Hypothalamus (tissue), 51 donors: ENCODE measurements at places on chromosomes 12 and 14.

- no peak for DNase-seq
Observed at GRCh38 chr12:71029302-71029701, 108.8 kb upstream of the PTPRR start.

- DNase-seq = no peak
Observed at GRCh38 chr14:63523735-63524426, 19.3 kb downstream of the PPP2R5E start.

DNA sequence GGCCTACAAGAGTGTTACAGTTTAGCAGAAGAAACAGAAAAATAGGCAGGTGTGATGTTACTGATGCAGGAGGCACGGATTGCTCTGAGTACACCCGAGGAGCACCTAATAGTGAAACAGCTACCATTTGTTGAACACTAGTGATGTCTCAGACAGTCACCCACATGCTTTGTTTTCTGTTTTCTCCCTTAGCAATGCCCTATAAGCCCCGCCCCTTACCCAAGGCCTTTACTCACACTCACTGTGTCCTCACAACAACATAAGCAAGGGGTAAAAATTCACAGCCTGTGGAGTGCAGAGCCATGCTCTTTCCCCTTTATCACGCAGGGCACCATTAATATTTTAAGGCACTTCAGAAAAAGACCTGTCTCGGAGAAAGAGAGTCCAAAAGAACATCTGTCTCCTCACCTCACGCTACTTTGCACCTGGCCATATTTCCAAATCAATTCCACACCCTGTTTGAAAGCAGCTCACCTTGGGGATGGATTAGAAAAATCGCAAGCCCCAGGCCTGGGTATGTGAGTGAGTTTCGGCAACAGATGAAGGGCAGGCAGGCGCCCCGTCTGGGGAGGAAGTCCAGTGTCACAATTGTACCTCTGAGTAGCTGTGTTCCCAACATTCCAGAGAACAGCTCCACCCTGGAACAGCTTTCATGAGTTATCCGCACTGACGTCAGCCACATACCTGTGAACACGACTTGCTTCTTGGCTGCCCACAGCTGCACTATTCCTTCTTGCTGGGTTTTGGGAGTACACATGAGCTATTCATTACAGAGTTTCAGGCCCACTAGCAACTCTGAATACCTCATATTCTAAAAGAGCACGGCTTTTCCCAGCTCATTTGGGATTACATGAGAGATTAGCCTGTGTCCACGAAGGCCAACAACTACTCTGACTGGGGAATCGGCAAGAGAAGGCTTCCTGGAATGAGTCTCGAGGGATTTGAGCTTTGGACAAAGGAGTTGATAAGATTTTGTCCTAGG lies 26.0 kb downstream of the MAPK1IP1L start:
- DNase-seq = no peak

DNA sequence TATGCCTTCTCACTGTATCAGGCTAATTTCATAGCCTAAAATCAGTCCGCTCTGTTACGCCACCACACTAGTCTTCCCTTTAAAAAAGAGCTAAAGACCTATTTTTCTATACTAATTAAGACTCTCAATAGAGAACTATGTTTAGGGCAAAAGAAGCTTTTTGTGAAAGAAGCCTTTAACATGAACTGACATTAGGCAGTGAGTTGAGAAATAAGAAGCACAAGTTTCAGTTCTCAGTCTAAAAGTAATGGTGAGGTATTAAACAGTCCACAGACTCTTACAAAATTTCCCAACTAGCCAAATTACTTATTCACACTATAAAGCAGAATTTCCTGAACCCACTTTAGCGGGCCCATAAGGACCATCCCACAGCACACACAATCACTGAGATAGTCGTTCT lies 93.7 kb downstream of the SOX5 start:
- no peak for DNase-seq

GRCh38 chr14:97410667-97411620 lies 613.8 kb downstream of the VRK1 start:
- no peak for DNase-seq

- DNase-seq = no peak
Observed at GRCh38 chr12:121250359-121250758, 40.4 kb downstream of the P2RX4 start.

DNA sequence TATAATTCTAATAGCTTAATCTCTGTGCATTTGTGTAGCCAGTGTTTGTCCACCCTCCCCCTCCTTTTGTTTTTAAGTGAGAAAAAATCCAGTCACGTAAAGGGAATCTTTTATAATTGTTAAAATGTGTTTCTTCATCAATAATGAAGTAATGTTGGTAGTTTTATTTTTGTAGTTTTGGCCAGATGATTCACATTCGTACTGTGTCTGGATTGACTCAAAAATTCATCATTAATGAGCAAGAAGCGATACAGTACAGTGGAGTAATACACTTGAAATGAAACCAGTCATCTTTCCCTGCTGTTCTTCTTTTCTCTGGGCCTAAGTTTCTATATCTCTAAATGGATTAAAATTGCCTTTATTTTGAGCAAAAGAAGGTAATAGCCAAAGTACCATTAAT lies 86.5 kb downstream of the SRGAP1 start:
- DNase-seq = no peak

- no peak for DNase-seq
Observed at GRCh38 chr12:53200107-53200457, 7.0 kb downstream of the ITGB7 start.

- DNase-seq = no peak
Observed at GRCh38 chr12:58528271-58528670, 392.0 kb downstream of the LRIG3 start.

DNA sequence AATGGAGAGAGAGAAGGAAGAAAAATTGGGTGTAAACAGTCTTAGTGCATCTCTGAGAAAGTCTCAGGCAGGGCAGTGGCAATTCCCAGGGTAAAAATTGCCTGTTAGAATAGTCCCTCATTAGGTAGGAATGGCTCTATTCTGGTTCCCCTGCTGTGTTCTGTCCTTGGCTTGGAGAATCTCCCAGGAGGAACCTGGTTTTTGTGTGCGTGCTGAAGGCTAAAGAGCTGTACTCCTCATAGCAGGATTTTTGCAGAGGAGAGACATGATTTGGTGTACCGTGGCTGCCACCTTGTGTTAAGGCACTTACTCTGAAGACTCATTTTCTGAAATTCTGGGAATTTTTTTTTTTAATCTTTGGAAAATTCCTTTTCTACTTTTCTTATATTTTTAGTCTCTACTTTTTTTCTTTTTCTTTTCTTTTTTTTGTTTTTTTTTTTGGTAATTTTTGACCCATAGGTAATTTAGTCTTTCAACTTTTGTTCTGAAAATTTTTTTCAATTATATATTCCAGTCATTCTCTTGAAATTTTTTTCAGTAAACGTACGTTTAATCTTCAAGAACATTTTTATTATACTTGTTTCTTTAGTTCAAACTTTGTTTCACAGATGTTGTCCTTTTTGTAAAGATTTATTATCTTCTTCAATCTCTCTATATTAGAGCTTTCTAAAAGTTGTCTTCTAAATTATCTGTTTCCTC lies 63.8 kb downstream of the FBXO33 start:
- DNase-seq = no peak

DNA sequence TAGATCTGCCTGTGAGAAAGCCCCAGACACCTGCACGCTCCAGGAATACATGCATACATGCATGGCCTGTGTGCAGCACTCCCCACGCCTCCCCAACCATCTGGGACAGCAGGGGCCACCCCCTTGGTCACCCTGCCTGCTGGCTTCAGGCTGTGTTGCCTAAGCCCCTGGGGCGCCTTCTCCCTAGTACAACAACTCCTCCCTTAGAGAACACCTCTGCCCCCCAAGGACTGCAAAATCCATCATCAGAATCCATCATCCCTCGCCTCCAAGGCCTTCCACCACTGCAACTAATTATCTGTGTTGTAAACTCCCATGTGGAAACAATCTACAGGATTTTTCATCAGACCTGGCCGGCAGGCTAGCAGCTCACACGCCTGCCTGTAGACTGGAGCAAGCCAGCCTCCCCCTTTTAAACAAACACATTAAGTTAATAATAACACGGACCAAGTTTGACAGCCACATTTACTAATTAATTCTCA lies 36.8 kb downstream of the ZFP36L1 start:
- DNase-seq = no peak

DNA sequence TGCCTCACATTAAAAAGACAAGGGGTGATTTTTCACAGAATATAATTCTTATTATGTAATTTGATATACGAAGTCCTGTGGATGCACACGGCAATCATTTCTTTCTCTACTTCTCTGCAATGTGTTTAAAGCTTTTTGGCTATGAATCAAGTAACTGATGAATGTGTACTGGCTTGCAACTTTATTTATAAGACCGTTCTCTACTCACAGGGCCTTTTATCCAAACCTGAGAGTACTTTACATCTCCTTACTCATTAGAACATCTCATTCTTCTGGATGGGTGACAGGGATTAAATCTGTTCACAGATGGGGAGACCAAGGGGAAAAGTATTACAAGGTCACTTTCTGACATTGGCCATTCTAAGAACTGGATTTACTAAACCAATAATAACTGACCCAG lies 215.8 kb upstream of the DIO2 start:
- DNase-seq = no peak

GRCh38 chr12:89192429-89192828 lies 159.9 kb downstream of the DUSP6 start:
- no peak for DNase-seq

DNA sequence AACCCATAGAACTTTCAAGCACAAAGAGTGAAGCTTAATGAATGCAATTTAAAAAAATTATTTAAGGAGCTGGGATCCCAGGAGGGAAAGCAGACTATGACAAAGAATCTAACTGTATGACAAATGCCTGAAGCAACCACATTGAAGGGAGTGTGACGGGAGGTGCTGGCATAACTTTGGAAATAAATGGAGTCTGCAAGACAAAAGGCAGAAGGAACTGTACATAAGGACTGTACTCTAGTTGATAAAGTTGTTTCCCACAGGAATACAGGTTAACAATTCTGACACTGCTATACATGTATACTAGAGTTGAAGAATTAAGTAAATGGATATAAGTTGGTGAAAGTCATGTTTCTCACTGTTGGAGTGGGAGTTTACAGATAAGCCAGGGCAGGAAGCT lies 41.2 kb upstream of the WSCD2 start:
- no peak for DNase-seq

DNA sequence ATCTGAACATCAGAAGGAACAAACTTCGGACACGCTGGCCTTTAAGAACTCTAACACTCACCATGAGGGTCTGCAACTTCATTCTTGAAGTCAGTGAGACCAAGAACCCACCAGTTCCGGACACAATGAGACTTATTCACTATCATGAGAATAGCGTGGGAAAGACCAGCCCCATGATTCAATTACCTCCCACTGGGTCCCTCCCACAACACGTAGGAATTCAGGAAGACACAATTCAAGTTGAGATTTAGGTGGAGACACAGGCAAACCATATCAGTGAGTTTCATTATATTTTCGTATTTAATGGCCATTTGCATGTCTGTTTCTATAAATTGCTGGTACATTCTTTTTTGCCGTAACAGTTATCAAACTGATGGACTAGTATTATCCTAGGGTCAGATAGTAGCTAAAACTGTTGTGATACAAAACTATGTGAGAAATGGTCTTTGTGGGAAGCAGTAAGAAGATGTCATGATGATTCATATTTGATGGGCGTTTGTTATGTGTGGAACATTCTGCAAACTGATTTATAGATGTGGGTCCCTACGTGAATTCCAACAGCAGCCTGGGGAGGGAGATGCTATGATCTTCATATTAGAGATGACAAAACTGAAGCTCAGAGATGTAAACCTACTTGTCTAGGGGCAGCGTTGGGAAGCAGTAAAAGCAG lies 282.4 kb upstream of the TMEM132C start:
- no peak for DNase-seq

- no peak for DNase-seq
Observed at GRCh38 chr14:83712418-83713129, 1817.4 kb upstream of the FLRT2 start.

GRCh38 chr12:20404576-20405346 lies 36.4 kb downstream of the PDE3A start:
- no peak for DNase-seq

DNA sequence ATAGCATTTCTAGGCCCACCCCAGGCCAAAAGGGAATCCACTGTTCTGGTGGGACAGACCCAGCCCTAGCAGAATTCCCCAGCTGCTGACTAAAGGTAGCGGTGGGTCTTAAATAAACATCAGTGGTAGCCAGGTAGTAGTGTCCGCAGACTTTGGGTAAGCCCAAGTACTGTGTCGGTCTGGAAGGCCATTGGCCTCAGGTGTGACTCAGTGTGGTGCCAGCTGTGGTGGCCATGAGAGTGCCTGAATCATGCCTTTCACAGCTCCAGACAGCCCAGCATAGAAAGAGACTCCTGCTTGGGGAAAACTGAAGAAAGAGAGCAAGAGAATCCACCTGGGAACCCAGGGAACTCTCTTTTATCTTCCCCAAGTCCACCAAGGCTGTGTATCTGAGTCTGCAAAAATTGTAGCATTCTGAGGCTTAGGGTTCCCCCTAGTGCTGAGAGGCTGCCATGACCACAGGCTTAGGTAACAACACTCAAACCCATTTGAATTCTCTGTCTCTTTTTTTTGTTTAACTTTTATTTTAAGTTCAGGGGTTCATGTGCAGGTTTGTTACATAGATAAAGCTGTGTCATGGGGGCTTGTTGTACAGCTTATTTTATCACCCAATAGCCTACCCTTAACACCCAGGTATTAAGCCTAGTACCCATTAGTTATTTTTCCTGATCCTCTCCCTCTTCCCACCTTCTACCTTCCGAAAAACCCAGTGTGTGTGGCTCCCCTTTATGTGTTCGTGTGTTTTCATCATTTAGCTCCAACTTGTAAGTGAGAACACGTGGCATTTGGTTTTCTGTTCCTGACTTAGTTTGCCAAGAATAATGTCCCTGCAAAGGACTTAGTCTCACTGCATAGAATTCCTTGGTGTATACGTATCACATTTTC lies 16.7 kb upstream of the CD163L1 start:
- DNase-seq = peak; percentile 2

GRCh38 chr12:92439420-92439805 lies 263.4 kb upstream of the PLEKHG7 start:
- no peak for DNase-seq

- no peak for DNase-seq
Observed at GRCh38 chr12:47442310-47442709, 263.5 kb downstream of the RPAP3 start.

DNA sequence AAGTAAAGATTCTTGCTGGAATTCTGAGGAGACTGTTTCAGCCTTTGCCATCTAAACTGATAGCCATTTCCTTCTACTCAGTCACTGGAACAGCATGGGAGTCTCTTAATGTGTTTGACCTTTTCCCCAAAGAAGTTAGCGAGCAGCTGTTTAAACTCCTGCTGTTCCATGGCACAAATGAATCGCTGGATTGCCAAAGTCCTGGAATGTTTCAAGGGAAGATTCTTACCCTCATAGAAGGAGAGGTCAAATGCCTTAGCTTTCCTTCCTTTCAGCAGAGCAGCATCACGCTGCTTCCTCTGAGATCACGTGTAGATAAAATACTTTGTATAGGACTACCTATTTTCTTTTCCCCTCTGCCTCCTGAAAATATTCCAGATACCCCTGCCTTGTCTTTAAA lies 10.5 kb upstream of the NR2C1 start:
- no peak for DNase-seq

GRCh38 chr12:106461730-106462129 lies 104.2 kb downstream of the POLR3B start:
- DNase-seq = no peak
